Activated T-helper 1 cell treated with Interleukin-2 at 50 U/mL for 16 hours (primary cell): ENCODE measurements at places on chromosomes 1 and 21.
A peak's percentile ranks its signal among the peaks of the same experiment; 100 is the strongest.

- no peak for DNase-seq
Observed at GRCh38 chr1:91795591-91796389, 90.2 kb downstream of the TGFBR3 start.

GRCh38 chr1:16960560-16961296 lies 19.7 kb downstream of the MFAP2 start:
- peak; percentile 70 for DNase-seq

DNA sequence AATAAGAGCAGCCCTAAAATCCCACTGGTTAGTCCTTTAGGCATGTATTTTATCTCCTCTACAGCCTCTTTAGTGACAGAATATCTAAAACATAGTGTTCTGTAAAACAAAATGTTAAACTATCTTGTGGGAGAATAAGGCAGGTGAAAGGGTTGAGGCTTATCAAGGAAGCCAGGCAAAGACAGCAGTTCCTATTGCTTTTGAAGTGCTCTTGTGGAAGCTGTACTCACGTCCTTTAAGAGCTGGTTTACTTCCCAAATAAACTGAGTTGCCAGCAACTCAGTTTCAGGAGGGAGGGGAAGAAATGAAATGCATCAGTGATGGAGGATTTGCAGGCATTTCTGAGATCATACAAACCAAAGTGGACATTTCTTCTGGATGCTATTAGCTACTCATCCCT lies 529.6 kb upstream of the ZRANB2 start:
- no peak for DNase-seq

GRCh38 chr1:24961334-24961733 lies 31.3 kb upstream of the RUNX3 start:
- DNase-seq: no peak

- no peak for DNase-seq
Observed at GRCh38 chr1:32291145-32291707, 657 bp upstream of the HDAC1 start.

GRCh38 chr1:104266612-104267011 lies 516.9 kb downstream of the AMY1C start:
- DNase-seq: no peak

- DNase-seq: no peak
Observed at GRCh38 chr1:106268070-106268469, 788.4 kb upstream of the PRMT6 start.

DNA sequence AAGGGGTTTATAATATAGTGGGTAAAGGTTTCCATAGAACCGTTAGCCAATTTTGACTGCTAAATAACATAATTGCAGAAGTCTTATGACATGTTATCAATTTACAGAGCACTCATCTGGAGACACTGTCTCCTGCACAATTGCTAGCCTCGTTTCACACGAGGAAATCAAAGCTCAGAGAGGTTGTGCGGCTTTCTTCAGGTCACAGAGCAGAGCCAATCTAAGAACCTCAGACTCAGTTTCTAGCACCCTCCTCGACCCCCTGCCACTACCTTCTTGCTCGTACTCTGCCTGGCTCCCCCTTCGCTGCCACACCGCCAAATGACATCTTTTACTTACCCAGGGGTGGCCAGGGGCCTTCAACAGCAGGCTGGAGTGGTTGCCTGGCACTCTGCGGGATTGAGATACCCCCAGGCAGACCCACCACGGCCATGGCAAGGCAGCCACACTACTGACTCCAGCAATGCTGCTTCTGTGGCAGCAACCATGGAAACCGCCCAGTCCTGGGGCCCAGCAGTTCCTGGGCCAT lies 16.0 kb upstream of the CASZ1 start:
- DNase-seq: no peak

DNA sequence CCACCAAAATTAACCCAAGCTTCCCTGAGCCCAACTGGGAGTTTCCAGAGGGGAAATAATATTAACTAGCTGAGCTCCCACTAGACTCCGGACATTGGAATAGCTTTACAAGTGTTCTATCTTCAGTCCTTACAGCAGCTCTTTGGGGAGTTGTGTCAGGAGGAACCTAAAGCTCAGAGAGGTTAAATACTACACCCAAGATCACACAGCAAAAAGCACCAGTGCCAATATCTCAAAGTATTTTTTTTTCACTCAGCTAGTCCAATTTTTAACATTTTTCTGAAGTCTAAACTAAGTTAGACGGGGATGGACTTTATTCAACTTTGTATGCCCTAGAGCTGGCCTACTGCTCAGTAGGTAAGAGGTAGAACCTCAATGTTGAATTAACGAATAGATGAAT lies 82.5 kb downstream of the ATP1A1 start:
- DNase-seq: no peak

DNA sequence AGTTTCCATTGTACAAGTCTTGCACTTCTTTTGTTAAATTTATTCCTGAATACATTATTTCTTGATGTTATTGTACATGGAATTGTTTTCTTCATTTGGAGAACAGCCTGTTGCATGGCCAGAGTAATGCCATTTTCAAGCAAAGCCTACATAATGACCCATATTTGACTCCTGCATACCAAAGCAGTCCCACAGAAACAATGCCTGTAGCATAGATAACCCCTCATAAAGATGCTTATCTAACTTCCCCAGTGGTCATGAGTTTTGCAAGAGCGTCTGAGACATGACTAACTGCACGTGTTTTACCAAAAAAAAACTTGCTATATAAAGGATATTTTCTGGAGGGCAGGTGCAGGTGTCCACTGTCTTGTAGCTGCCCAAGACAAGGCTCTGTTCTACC lies 30.3 kb upstream of the RLF start:
- no peak for DNase-seq

DNA sequence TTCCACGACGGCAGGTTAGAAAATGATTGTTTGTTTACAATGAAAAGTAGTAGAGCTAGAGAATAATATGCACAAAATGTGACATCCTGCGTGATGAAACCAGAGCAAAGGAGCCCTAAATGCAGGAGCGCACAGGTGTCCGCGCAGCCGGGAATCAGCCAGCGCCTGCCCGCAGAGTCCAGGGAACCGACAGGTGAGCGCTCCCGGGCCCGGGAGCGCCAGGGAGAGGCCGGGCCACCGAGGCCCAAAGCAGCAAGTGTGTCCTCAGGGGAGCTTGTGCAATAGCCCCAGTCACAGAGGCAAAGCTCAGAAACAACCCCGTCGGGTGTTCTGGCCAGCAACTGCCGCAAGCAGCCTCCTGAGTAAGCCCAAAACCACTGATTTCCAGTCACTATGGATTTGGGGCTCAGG lies 789 bp upstream of the GALE start:
- no peak for DNase-seq

DNA sequence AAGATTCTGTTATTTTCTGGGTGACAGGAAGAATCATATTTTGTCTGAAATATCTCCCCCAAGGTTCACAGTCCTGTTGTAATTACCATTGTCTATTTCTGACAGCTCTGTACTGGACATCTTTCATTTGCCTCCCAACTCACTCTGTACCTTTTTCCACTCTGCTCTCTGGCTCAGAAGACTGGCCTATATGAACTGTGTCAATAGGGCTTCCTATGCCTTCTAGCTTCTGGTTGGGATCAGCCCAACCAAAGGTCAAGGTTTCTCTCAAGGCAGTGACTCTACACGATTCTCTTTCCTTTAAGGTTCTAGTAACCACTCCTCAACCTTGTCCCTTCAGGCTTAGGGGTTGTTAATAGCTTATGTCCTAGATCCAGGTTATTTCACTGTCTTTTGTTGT lies 17.5 kb downstream of the KLHL12 start:
- DNase-seq: no peak

- no peak for DNase-seq
Observed at GRCh38 chr1:33350611-33351280, 29.8 kb upstream of the A3GALT2 start.

GRCh38 chr1:227940791-227941241 lies 6.9 kb downstream of the WNT9A start:
- DNase-seq: no peak

- no peak for DNase-seq
Observed at GRCh38 chr1:8472668-8473067, 154.8 kb downstream of the SLC45A1 start.

GRCh38 chr1:81999364-81999763 lies 198.6 kb downstream of the ADGRL2 start:
- DNase-seq: no peak

DNA sequence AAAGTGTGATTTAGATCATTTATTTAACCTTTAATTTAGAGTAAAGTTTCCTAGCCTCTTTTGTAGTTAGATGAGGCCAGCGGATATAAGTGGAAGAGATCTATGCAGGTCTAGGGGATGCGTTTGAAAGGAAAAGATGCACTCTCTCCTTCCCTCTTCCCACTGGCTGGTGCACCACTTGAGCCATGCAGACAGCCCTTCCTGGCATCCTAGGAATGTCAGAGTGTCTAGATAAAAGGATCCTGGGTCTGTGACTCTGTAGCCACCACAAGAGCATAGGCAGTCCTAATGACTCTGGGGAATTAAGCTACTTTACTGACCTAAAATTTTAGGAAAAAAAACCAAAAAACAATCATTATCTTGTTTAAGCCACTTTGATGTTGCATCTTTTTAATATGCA lies 16.0 kb upstream of the STUM start:
- no peak for DNase-seq

- DNase-seq: no peak
Observed at GRCh38 chr1:65048335-65048734, 82.0 kb upstream of the JAK1 start.

DNA sequence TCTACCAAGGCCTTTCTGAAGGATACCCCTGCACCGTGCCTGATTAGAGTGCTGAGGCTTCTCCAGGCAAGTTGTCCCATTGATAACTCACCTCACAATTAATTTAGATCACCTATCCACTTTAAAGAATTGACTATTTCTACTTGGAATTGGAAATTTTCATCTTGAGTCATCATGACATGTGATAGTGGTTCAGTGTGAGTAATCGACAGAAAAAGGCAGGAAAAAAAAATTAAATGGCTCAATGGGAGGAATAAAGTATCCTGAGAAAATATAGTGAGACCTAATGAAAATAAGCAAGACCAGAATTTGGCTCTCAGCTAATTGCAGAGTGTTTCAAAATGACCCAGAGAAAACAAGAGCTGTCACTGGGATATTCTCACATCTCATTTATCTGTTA lies 222.4 kb upstream of the C8B start:
- no peak for DNase-seq

- DNase-seq: no peak
Observed at GRCh38 chr1:55654750-55655149, 439.6 kb upstream of the USP24 start.

DNA sequence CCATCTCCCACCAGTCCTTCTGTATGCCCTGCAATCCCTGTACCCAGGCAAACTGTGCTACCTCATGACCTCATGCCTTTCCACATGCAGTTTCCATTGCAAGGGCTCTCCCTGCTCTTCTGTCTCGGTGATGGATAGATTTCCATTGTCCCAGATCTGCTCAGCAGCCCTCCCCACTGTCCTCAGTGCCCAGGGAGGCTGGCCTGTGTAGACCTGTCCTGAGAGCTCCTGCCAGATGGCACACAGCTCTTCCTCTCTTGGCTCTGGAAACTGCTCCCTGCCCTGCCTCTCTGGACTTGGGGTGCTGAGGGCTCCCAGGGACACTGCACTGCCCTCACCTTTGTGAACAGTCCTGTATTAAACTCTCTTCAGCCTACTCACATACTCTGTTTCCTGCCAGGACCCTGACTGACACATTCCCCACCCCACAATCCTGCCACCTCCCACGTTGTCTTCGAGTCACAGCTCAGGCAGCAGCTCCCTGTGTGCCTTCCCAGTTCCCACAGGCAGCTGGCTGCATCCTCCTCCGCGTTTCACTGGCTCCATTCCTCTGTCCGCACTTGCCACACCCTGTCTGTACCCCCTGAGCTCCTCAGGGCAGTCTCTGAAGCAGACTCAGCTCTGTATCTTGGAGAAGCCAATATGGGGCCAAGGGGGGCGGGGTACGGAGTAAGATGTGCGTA lies 57.0 kb downstream of the SPATA46 start:
- no peak for DNase-seq

DNA sequence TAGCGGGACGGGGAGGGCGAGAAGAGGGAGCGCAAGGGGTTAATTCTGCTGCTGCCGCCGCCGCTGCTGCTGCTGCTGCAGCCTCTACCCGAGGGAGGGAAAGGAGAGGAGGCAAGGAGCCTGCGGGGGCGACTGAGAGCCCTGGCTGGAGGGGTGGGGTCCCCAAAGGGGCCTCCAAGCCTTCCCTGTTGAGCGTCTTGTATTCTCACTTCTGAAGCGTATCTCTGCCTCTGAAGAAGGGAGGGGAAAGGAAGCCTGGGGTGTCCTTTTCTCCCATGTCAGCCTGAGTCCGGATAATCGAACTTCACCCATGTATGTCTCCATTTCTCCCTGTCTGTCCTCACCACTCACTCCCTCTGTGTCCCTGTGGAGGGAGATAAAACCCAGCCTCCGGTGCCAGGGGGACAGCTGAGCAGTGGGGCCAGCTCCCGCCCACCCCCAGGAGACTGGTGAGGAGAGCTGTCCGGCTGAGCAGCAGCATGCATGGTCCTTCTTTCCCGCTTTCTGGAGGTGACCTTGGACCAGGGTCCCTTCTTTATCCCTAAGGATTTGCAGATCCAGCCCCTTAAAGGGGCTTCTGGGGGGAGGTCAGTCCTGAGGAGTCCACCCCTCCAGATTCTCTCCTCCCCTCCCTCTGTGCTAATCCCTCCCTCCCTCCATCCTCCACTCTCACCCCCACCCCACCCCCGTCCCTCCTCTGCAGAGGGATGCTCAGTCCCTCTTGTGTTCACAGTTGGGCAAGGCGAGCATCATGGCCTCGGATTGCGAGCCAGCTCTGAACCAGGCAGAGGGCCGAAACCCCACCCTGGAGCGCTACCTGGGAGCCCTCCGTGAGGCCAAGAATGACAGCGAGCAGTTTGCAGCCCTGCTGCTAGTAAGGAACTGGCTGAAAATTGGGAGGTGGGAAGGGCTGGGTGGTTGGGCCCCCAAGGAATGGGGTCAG lies 1.0 kb downstream of the NCDN start:
- no peak for DNase-seq

DNA sequence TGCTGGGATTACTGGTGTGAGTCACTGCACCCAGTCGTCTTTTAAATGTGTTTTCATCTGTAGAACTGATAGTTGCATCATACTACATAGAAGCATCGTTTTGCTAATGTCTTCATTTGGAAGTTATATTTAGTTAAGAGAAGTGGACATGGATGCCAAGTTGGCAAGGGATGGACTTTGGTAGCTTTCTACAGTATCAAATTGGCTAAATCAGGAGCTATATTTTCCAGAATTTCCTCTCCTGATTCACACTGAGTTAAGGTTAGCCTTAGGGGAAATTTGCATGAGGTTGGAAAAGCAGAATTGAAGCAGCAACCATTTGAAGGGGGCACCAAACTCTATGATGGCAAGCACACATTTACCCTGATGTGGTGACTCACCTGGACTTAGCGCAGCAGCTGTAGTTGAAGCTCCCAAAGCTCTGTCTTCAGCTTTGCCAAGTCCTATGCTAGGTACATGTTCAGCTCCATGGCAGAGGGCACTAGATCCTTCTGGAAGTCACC lies 43.9 kb downstream of the DUSP10 start:
- DNase-seq: no peak

DNA sequence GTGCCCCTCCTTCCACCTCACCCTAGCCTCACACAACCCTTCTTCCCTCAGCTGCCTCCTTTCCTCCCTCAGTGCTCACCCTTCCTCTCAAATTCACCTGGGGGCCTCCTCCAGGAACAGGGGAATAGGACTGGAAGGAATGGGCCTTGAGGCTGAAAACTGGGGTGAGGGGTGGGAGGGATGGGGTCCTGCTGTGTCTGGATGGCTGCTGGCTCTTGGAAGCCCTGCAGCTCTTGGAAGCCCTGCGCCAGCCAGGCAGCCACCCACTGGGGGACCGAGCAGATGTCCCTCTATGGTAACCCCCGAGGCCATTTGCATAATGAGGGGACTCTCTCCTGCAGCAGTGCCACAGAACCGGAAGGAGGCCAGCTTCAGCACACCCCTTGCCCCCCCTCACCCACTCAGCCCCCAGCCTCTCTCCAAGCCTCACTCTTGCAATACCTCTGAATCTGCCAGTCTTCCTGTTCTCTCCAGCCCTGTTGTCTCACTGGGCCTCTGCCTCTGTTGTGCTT lies 85.2 kb downstream of the KIRREL1 start:
- no peak for DNase-seq
